ENCODE measurements at places on chromosomes 5 and 9. TPM values are rescaled to one million over a fixed set of nuclear protein-coding genes. Genes with fewer than 3 reads are reported as not detected.
A peak's percentile ranks its signal among the peaks of the same experiment; 100 is the strongest.

GRCh38 chr5:160640406-160640805, 211.6 kb downstream of the ATP10B start:
- no peak for DNase-seq

- peak; percentile 88 for DNase-seq
Observed at GRCh38 chr9:69168709-69169217, 5.3 kb upstream of the TJP2 start.

Gene KCNIP1
- total RNA-seq, result not detected

Gene TMEM252
- total RNA-seq, result not detected

Gene TAF11L5
- not detected for total RNA-seq

GRCh38 chr9:126367139-126367538, 40.5 kb downstream of the MVB12B start:
- DNase-seq, result no peak

DNA sequence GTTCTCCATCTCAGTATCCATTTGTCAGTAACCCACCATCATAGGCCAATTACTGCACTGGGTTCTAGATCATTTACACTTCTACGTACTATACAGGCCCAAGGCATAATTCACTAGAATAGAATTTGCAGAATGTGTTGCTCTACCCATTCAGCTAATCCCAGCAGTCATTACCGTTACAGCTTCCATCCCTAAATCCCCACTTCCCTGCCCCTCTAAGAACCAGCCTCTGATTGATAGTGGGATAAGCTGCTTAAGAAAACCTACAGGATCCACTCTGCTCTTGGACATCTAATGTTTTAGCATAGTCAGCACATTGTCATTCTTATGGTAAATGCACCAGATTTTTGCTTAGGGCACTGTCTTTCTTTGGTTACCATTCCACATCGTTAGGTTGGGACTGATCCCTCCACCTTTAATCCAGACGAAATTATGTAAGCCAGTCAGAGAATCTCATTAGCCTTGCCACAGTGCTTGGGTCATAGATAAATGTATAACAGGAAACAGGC, 39.3 kb upstream of the CHD1 start:
- no peak for DNase-seq

GRCh38 chr5:156009583-156009982, 317.4 kb upstream of the SGCD start:
- no peak for DNase-seq

GRCh38 chr5:134125039-134126015, 10.8 kb downstream of the TCF7 start:
- no peak for DNase-seq

- no peak for DNase-seq
Observed at GRCh38 chr5:6302075-6302474, 76.3 kb downstream of the MED10 start.

- peak; percentile 78 for DNase-seq
Observed at GRCh38 chr5:175517824-175518450, 39.6 kb downstream of the SFXN1 start.

- peak; percentile 69 for DNase-seq
Observed at GRCh38 chr9:83920469-83920926, 734 bp downstream of the KIF27 start.

Gene SPAG8
- total RNA-seq, result 0.58 TPM

- DNase-seq, result peak; percentile 33
Observed at GRCh38 chr5:18968966-18969365, 1019.0 kb downstream of the CDH18 start.

Gene AK8
- 0.14 TPM for total RNA-seq

Gene F12
- total RNA-seq, result 9.7 TPM

Gene CXCL14
- total RNA-seq, result 0.44 TPM

DNA sequence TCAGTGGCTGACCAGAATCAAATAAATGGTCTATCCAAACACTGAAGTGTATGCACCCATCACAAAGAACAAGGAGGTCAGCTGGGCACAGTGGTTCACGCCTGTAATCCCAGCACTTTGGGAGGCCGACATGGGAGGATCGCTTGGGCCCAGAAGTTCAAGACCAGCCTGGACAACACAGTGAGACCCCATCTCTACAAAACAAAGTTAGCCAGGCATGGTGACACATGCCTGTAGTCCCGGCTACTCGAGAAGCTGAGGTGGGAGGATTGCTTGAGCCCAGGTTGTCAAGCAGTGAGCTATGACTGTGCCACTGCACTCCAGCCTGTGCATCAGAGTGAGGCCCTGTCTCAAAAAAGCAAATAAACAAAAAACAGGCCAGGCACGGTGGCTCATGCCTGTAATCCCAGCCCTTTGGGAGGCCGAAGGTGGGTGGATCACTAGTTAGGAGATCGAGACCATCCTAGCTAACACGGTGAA, 40.5 kb downstream of the SEMA4D start:
- DNase-seq, result no peak

DNA sequence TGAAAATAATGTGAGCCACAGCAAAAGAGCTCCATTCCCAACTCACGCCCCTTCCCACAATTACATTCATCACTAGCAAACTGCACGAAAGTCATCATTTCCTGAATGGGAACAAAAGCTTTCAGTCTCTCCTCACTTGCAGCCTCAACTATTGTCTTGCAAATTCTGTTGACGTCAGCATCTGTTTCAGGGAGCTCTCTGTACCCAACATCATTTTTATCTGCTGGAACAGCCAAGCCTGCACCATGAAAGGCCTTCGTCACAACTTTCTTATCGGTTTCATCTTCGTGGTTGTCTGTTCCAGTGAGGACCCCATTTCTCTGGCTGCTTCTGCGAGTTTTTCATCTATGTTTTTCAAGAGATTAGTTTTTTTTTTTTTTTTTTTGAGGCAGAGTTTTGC, 14.3 kb upstream of the RNF130 start:
- DNase-seq, result no peak

DNA sequence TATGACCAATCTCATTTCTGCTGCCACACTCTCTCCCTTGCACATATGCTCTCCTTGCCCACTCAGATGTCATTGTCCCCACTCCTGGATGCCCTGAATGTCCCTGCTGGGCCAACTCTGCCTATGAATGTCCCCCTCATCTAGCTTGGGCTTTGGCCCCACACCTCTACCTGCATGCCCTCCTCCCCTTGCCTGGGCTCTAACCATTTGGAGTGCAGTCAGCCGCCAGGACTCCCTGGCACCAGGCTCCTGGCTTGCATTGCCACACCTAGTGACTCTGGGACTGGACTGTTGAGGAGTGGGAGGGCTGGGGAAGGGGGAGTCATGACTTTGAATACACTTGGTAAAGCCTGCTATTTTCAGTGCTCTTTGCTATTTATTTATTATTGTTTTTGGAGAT, 41.6 kb upstream of the POMT1 start:
- DNase-seq, result no peak

DNA sequence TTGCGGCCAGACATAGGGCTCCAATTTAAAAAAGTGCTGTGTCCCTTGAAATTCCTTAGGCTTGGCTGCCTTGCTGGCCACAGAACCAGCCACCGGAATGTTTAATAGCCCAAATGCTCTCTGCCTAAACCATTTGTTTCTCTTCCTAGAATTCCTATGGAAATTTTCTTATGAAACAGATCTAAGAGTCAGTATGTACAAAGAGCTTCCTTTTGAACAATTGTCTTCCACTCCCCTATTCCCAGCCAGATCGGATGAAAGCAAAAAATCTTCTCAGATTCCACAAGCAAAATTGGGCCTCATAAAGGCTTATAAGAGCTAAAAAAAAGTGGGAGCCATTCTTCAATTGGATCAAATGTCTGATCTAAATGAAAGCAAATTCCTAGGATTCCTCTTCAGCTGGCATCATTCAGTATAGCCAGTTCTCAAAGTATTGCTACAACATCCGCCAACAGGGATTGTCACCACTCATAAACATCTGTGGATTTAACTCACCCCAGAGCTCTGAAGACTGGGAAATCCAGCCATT, 104.3 kb downstream of the CEMIP2 start:
- DNase-seq, result no peak

DNA sequence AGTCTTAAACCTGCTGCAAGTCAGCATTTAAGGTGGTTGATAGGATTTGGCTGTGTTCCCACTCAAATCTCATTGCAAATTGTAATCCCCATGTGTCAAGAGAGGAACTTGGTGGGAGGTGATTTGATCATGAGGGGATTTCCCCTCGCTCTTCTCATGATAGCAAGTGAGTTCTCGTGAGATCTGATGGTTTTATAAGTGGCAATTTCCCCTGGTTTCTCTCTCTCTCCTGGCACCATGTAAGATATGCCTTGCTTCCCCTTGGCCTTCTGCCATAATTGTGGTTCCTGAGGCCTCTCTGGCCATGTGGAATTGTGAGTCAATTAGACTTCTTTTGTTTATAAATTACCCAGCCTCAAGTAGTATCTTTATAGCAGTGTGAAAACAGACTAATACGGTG, 84.3 kb upstream of the SMC2 start:
- DNase-seq, result peak; percentile 26

DNA sequence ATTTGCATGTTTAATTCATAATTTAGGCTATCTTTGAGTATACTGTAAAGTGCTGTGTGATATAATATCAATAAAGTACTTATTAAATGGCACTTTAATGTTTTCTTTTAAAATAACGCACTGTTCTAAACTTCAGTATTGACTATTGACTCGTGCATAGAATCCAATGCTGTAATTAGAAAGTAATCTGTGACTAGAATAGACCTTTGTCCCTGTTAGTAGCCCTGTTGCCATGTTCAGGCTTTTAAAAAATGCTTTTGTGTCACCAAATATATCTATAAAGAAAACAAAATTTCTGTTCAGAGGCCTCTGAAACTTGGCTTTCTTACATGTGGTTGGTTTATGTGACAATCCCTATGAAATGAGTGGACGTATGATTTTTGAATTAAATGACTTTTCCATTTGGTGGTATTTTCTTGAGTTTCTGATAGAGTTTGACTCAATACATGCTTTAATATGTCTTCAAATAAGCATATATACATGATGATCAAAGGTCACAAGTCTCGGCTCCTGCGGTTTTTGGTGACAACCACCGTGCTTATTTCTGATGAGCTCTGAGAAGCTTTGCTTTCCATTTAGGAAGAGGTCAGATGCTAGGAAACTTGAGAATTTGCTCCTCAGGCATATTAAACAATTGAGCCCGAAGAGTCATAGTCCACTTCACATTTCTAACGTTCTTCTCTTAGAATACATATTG, 174.7 kb downstream of the NR3C1 start:
- DNase-seq, result no peak

GRCh38 chr9:98471185-98471584, 215.7 kb upstream of the TBC1D2 start:
- no peak for DNase-seq

Gene CEP72
- total RNA-seq, result 11.5 TPM

Gene SLCO6A1
- total RNA-seq, result not detected

DNA sequence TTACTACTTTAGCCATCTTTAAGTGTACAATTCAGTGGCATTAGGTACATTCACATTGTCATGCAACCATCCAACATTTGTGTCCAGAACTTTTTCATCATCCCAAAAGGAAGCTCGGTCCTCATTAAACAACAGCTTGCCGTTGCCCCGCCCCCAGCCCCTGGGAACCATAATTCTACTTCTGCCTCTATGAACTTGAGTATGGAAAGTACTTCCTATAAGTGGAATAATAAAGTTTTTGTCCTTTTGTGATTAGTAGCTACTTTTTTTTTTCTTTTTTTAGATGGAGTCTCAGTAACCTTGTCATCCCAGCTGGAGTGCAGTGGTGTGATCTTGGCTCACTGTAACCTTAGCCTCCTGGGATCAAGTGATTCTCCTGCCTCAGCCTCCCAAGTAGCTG, 5.0 kb downstream of the GBGT1 start:
- no peak for DNase-seq

- no peak for DNase-seq
Observed at GRCh38 chr9:128625391-128626146, 31.1 kb downstream of the DYNC2I2 start.

GRCh38 chr9:32334916-32335895, 49.2 kb upstream of the ACO1 start:
- DNase-seq, result no peak

Gene RNF224
- total RNA-seq, result not detected

GRCh38 chr9:122383992-122384461, 13.2 kb downstream of the PTGS1 start:
- DNase-seq, result peak; percentile 87
